ENCODE measurements at places on chromosomes 16 and 17.

- no peak for DNase-seq
Measured at GRCh38 chr16:49463529-49463928, 89.9 kb downstream of the C16orf78 start.

DNA sequence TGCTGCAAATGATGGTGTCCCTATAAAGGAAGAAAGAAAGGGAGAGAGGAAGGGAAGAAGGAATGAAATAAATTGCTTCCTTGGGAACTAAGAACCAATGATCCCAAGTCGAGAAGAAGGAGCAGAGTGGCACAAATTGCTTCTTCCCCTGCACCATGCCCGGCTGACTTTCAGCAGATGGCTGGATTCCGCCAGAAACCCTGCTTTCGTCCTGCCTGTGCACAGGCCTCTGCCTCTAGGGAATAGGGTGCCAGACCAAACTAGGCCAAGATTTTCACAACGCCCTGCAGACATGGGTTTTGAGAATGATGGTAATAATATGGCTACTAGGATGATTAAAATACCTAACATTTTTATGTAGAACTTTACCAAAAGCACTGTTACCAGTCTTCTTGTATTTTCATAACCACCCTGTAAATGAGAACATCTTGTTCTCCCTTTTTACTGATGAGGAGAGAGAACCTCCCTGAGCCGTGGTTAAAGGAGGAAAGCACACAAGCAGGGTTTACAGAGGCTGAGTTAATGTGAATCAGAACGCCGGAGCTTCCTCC is 122.1 kb upstream of the HSBP1 start:
- DNase-seq = no peak

- DNase-seq = no peak
Measured at GRCh38 chr16:2090777-2091546, 43.2 kb downstream of the TSC2 start.

DNA sequence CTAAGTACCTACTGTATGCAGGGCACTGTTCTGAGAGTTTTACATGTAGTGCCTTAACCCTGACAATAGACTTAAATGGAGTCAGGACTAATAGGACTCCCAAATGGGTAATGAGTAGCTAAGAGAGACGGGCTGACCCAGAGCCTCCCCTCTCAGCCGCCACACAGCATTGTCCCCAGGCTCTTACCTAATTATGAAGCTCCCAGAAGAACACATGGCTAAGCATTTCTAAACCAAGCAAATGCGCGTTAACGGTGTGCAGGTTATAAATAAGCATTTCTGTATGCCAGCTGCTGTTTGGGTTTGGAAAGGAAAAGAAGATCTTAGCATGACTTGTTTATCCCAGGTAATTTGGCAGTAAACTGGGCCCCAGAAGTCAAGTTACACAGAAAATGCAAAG is 14.3 kb downstream of the KATNIP start:
- DNase-seq = no peak

- DNase-seq = no peak
Measured at GRCh38 chr17:21061971-21062526, 19.2 kb upstream of the USP22 start.

DNA sequence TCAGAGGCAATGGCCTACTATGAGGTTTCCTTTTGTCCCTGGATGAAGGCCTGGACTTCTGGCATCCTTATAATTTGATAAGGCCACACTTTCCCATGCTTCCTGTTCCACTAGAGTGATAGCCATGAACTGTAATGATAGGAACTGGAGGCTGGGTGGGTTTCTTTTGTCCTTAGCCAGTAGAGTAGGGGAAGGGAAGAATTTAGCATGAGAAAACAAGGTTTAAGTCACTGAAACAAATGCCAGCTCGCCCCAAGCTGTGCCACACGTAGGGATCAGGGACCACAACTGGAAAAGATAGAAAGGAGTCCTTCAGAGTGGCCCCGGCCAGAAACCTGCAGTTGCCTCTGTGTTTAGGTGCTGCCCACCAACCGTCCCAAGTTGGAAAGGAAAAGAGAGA is 80.9 kb upstream of the C17orf78 start:
- no peak for DNase-seq

All from HS-27A (cell line).